Urothelium cell line (cell line): ENCODE measurements at places on chromosomes 6 and 20.

- peak; percentile 70 for DNase-seq
These were observed 18.5 kb downstream of the RNF144B start for GRCh38 chr6:18405477-18406293.

- DNase-seq: no peak
These were observed 306.5 kb upstream of the SPTLC3 start for GRCh38 chr20:12702312-12702711.

- DNase-seq: no peak
These were observed 51.1 kb downstream of the GNAS start for GRCh38 chr20:58903614-58904013.

DNA sequence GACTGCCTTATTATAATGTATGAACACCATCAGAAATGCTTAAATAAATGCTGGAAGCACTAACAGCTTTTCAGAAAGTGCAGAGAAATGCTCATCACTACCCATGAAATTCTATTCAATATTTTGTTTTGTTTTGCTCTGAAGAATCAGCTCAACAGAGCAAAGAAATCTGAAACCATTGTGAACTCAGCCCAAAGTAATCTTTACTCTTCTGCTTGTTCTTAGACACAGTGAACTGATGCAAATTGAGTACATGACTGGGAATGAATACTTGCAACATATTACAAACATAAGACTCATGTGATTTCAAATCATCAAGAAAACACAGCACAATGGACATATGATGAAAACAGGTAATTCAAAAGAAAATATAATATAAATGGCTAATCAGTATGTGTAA is 404.6 kb upstream of the OPRM1 start:
- DNase-seq: no peak

DNA sequence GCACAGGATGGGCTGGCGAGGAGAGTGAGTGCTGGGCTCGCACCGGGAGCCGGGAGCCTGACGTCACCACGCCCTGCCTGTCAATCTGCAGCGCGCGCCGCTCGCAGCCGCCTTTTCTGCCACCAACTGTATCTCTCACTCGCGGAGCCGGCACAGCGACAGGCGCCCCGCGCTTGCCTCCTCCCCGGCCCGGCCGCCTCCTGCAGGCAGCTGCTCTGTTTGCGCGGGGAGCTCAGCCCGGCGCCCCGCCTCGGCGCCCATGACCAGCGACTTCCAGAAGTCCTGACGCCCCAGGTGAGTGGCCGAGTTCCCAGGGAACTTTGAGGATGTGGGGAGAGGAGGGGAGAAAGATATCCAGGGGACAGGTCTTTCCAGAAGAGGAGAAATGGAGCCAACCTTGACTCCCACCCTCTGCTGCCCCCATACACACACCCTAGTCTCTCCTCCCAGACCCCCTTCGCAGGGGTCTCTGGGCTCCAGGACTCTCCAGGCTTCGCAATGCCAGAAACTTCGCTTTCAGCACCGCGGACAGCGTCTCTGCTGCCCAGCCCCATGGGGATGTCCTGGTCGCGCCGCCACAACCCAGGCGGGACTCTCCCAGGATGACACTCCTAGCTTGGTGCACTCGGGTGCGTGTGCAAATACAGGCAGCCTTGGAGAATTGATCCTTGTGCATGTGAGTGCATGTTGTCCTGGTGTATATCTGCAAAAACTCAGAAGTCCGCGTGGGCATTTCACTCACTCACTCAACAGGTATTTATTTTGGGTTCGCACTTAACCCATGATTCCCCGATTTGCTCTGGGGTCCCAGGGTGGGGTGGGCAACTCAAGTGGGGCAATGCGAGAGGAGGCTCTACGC is at the start of gene GPR6:
GPR6 (plus strand) TSS at position 138 of the 859 bp plus-strand sequence. CDS start 802 bp downstream, outside the sequence.
- DNase-seq: peak; percentile 54

DNA sequence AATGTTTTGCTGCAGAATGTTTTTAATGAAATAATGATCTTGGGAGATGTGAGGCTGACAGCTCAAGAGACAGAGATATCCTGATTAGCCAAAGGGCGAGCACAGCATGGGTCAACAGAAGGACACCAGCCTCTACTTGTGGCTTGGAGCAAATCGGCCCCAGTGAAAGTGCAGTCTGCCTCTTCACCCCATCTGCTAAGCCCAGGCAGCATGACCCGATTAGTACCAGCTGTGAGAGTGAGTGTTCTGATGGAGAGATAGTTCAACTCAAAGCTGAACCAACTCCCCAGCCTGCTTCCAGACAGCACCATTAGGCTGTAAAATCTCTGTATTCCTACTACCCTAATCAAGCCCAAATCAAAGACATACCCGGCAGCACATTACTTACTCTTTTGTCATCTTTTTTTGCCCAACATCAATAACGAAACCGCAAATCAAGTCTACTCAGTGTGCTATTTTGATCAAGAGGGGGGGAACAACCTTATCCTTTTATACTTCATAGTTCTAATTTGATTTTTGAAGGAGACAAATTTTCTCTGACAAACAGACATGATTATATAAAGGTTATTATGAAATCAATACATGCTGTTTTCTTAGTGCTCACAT is 514.1 kb upstream of the NRSN1 start:
- DNase-seq: no peak

GRCh38 chr6:38512211-38512610 is 127.5 kb downstream of the BTBD9 start:
- no peak for DNase-seq

- DNase-seq: no peak
These were observed 181.9 kb downstream of the HS3ST5 start for GRCh38 chr6:114160881-114161280.

- DNase-seq: no peak
These were observed 37.0 kb downstream of the VSTM2L start for GRCh38 chr20:37939701-37940560.

GRCh38 chr6:89977808-89978748 is 83.8 kb downstream of the GJA10 start:
- DNase-seq: no peak

DNA sequence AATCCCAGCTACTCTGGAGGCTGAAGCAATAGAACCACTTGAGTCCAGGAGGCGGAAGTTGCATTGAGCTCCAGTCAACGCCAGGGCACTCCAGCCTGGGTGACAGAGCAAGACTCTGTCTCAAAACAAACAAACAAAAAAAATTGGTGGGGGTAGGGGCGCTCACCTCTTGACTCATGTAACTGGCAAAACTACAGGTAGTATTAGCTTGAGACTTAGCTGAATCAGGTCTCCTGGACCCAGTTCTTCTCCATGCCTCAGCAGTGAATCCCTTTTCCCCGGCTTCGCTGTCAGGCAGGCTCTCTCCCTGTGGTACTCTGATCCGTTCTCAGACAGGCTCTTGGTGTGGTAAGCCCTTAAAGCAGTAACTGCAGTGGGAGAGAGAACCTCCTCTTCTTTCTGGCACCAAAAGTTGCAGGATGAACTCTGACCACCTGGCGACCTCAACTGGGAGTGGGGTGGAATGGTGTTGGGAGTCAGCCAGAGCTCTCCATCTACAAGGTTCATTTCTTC is 12.9 kb downstream of the SLC9A8 start:
- no peak for DNase-seq

- DNase-seq: no peak
These were observed 73.0 kb downstream of the SHPRH start for GRCh38 chr6:145891126-145891525.

GRCh38 chr6:116847227-116847626 is 18.3 kb upstream of the GPRC6A start:
- peak; percentile 8 for DNase-seq

GRCh38 chr20:3651204-3651962 is 11.8 kb downstream of the GFRA4 start:
- no peak for DNase-seq

GRCh38 chr6:131787766-131788712 is 19.8 kb upstream of the ENPP1 start:
- DNase-seq: no peak

DNA sequence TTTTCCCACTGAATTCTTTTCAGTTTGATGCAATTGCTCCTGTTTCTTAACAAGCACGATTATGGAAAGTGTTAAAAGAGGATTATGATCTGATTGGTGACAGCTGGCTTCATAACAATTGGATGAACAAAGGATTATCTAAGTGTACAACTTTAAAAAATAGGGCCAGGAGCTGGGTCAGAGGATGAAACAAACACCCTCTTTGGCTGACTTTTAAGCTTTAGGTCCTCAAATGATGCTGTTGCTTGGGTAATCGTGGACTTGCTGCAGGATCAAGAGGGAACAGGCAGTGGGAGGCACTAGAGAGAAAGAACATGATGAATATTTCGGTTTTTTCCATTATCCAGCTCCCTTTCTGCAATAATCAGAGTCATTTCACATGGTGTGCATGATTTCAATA is 35.5 kb upstream of the TMX4 start:
- no peak for DNase-seq

GRCh38 chr20:26154224-26154623 is 457.6 kb upstream of the ZNF337 start:
- DNase-seq: no peak

GRCh38 chr20:41005361-41005729 is 23.3 kb upstream of the TOP1 start:
- DNase-seq: peak; percentile 77

GRCh38 chr20:59455402-59456341 is 148.7 kb upstream of the PHACTR3 start:
- DNase-seq: peak; percentile 64

DNA sequence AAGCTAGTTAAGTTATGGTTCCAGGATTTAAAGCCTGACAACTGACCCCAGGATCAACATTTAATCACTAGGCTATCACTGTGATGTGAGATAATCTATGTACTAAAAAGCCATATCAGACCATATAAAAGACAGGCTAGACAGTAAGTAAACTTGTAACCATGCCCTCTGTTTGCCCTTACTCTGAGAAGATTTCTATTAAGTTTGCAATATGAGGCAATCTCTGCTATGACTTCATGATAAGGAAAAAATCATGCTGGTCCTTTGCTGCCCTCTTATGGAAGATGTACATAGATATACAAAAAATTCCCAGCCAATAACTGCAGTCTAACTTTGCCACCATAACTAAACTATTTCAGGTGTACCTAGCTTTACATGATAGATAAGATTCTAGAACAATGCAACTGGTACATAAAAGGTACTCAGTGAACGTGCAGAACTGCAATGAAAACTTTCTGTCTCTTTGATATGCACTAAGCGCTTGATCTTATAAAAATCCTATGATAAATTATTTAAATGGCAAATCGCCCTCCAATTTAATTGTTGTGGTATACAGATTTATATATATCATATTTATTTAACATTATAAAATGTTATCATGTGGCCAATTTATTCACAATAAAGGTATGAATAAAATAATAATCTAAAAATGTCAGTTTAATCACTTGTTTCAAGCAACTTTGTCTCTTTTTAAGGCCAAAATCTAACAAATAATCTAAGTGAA is 70.5 kb downstream of the FAM217A start:
- DNase-seq: peak; percentile 30

DNA sequence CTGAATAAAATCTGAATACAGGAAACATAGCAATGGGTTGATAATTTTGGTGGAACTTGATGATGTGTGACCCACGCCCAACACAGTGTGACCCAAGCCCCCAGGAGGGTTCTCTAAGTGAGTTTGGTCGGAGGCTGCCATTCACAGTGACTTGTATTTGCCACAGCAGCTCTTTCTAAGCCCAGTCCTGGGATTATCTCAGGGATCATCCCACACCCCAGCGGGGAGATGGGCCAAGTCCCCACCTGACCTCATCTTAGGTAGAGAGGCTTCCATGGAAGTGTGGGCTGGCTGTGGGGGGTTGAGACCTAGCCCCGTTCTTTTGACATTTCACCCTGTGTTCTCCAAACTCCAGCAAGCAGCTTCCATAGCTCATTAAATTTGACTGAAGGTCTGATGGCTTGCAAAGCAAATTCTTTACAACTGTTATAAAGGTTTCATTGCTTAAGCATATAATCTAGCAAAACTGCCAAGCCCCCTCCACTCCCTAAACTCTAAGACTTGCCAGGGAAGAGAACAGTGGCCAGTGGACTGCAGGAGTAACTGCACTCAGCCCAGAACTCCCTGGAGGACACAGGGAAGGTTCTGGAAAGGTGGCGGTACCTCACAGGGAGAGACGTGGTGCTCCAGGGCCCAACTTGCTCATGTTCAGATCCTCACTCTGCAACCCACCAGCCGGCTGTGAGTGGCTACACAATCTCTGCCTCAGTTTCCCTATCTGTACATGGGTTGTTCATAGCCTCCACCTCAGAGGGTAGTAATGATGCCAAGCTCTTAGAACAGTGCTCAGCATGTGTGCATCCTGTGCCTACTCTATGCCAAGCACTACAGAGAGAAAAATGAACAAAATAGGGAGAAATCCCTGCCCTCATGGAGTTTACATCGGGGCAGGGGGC is 1.0 kb upstream of the PCK1 start:
- DNase-seq: no peak

- no peak for DNase-seq
These were observed 474.2 kb upstream of the SULF2 start for GRCh38 chr20:48259456-48259855.

DNA sequence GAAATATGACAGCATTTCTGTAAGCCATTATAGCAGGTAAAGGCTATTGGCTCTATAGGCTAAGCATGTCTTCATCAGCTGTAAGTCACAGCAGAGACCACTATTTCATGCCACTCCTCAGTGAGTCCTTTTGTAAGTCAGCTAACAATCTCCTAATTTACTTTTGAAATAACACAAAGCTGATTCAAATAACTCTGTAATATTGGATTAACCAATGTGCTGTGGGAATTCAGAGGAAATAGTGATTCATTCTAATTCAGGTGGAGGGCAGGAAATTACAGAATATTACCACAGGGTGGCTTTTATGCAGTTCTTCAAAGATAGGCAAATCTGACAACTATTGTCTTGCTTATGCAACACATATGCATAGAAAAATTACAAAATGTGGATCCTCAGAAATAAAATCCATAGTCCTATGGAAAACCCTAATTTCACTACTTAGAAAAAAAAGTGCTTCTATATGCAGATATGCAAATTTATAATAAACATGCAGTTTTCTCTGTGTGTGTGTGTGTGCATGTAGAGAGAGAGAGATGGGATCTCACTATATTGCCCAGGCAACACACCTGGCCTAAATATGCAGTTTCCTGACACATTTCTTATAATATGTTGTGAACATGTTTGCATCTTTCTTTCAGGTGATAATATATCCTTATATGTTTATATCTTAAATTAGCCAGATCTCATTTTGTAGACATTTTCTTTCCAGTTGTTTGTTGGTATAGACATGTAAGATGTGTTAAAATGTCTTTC is 4.8 kb upstream of the SMIM28 start:
- DNase-seq: no peak

GRCh38 chr6:111674413-111674812 is 68.7 kb upstream of the TRAF3IP2 start:
- no peak for DNase-seq

DNA sequence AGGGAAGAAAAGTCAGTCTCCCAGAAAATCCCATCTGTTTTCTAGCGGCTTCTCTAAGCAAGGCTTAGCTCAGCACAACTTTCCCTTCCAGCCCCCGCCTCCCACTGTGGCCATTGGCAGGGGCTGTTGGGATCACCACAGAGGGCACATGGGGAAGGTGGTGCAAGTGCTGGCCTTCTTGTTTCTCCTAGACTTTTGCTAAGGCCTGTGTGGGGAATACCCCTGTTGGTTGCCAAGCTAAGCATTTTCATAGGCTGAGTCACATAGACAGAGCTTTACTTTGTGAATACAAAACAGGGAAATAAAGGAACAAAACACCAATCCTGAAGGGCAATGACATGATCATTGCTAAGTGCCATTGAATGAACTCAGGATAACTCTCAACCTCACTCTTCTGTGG is 32.4 kb upstream of the TIAM2 start:
- DNase-seq: peak; percentile 24
